ENCODE measurements at places on chromosomes 3 and 15. TPM values are rescaled to one million over a fixed set of nuclear protein-coding genes. Genes with fewer than 3 reads are reported as not detected.
A peak's percentile ranks its signal among the peaks of the same experiment; 100 is the strongest.

The CSTA gene
- 0.29 TPM for polyA plus RNA-seq

GRCh38 chr3:134059035-134059601 lies 29.4 kb upstream of the SLCO2A1 start:
- no peak for DNase-seq

DNA sequence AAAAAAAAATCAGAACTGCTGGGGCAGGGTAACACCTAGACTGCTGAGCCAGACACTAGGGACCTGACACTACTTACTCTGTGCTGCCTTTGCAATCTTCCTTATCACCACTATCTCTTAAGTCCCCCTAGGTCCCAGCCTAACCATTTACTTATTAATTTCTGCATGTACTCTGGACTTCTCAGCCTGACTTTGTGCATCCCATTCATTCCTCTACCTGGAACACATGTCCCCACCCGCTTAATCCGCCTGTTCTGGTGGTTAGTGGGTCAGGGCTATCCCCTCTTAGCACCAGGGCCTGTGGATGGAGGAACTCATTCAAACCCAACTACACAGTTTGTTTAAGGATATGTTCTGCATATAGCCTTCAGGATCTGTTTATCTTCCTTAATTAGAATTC lies 5.0 kb upstream of the CACNA1D start:
- no peak for DNase-seq

The ADAMTS9 gene
- not detected for polyA plus RNA-seq

DNA sequence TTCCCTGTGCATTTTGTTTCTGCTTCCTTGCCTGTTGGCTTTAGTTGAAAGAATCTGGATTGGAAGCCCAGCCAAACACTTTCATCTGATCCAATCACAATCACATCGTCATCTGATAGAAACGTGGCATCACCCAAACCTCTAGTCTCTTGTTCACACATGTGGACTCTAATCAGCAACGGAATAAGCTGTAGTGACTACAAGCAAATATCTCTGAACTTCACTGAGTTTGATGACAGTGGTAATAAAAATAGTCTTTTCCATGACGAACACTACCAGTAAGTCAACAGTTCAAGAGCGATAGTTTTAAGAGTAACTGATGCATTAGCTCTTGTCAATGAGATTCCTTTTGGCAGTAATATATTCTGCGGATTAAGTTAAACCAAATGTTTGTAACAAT lies 22.8 kb upstream of the MECOM start:
- DNase-seq, result no peak

GRCh38 chr15:43241100-43241499 lies 20.3 kb upstream of the EPB42 start:
- DNase-seq, result no peak

- DNase-seq, result no peak
These were observed at the start of gene RETNLB for GRCh38 chr3:108757404-108757982. Gene RETNLB, minus strand, starts transcription at chr3:108757410. Its CDS starts 225 bp downstream, at chr3:108757185.

DNA sequence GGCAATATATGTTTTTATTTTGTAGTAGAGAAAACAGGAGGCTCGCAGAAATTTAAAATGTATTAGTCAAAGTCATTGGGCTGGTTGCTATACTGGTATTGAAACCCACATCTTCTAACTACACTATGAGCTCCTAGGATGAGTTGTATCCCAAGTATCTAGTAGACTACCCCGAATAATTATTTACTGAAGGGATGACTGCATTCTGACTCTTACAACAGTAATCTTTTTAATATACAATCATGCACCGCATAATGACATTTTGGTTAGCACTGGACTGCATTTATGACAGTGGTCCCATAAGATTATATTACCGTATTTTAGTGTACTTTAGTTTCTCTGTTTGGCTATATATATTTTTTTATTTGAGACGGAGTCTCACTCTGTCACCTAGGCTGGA lies 15.3 kb downstream of the PIGB start:
- no peak for DNase-seq

DNA sequence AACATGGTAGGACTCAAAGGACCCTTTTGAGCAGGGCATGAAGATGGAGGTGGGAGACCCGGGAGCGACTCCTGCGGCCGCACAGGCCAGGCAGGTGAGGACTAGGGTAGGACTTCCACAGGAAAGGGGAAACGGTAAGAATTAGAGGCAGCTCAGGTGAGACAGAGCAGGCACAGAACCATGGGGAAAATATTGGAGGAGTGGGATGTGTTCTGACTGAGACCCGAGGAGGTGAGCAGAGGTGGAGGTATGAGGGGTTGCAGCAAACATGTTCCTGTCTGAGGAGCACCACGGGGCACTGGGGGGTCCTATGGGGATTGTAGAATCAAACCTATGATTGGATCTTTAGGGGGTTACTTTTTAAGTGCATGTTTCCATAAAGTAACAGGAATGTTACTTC lies 1.4 kb upstream of the ISG20 start:
- no peak for DNase-seq

The LDHAL6B gene
- not detected for polyA plus RNA-seq

The SLC51B gene
- polyA plus RNA-seq, result not detected

- no peak for DNase-seq
These were observed 4.3 kb downstream of the ZNF592 start for GRCh38 chr15:84752700-84753099.

GRCh38 chr3:103085465-103085864 lies 650.6 kb downstream of the ZPLD1 start:
- DNase-seq, result no peak

GRCh38 chr3:180093535-180093934 lies 56.8 kb upstream of the PEX5L start:
- no peak for DNase-seq

The GOLGA8A gene
- 2.0 TPM for polyA plus RNA-seq

DNA sequence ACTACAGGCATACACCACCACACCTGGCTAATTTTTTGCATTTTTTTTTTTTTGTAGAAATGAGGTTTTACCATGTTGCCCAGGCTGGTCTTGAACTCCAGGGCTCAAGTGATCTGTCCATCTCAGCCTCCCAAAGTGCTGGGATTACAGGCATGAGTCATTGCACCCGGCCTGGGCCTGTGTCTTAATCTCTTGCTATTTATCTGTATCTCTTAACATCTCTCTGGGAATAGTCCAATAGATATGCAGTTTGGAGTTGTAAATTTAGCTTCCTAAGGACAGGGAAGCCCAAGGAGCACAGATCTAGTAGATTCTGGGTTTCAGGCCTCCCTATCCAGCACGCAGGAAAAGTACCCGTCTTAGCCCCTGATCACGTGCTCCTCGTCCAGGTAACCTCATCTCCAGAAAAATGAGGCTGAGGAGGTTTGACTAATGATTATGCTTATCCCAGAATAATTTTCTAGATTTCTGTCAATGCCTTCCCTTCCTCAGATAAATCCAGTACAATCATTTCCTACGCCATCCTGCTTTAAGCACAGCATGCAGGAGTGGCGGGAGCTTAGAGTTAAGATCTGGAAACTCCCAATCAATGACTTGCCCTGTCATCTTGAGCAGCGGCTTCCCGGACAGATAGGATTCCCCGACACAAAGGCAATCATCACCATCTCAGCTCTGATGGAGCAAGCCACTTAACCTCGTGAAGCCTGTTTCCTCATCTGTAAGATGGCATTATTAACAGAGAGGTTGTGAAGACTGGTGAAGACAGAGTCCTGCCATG lies 12.3 kb upstream of the CTDSPL start:
- no peak for DNase-seq

- no peak for DNase-seq
These were observed 7.7 kb downstream of the CRABP1 start for GRCh38 chr15:78347586-78348543.

The CCR3 gene
- not detected for polyA plus RNA-seq

The SAMMSON gene
- not detected for polyA plus RNA-seq

- no peak for DNase-seq
These were observed 139.1 kb downstream of the FBLN2 start for GRCh38 chr3:13688034-13688433.

GRCh38 chr15:60091157-60091556 lies 87.0 kb downstream of the FOXB1 start:
- DNase-seq, result no peak

GRCh38 chr3:161020256-161020655 lies 84.9 kb downstream of the B3GALNT1 start:
- DNase-seq, result no peak

The ACOX2 gene
- polyA plus RNA-seq, result not detected

The KCNMB2 gene
- not detected for polyA plus RNA-seq

DNA sequence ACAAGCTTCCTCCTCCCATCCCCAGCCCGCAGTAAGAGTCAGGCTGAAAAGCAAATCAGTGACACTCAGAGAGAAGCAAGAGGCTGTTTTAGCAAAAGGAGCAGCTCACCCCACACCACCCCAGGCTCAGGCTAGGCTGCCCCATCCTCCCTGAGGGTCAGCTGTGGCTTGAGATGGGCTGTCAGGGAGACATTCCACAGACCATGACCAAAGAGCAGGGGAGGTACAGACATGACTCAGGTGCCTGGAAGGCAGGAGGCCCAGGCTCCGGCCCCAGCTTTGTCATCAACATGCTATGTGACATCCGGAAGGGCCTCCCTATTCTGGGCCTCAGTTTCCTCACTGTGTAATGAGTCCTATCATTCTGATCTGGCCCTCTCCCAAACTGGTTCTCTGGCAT lies 24.7 kb downstream of the HCN4 start:
- DNase-seq, result no peak

DNA sequence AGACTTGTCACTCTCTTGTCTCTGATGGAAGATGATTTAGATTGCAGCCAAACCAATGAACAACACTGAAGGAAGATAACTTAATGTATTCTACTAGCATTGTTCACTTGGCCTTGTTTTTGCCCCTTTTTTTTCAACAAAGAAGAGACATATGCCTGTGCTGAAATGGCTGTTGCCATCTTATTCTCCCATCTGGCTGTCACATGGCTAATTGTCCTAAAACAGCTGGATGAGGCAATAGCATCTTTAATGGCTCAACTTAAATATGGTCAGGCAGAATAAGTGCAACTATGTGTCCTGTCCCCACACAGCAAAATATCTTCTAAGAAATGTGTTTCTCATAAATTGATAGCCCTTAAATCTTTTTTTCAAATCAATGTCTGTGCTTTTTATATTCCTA lies 576.9 kb downstream of the TUSC7 start:
- DNase-seq, result no peak

The XCR1 gene
- not detected for polyA plus RNA-seq

DNA sequence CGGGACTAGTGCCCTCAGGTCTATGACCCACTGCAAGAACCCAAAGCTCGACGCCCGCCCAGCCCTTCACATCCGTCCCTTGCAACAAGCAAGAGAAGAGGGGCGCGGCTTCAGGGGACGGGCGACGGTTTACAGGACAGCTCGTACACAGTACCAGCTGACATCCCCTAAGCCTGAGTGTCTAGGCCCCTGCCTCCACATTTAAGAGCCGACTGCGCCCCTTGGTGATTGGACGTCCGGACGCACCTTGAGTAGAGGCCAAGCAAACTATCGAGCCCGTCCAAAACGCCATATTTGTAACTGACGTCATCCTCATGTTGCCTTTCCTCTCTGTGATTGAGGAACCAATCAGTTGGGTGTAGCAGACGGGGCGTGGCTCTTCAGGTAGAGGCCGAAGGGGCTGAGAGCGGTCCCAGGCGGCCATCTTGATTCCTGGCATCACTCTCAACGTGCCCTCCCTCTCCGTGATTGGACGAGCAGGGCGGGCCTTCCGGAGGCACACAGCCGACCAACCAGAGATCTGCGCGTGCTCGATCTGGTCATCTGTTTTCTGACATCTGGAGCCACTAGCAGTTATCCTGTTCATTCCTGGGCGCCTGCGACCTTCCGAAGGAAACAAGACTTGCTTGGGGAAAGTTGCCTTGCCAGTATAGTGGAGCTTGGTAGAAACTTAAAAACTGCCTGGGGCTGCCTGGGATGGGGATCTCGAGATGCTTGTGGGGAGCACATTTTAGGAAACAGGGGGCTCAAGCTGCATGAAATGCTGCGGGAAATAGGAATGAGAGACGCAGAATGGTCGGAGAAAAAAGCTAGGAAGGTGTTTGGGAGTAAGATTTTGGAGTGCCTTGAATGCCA lies 4.0 kb upstream of the RPL14 start:
- DNase-seq, result peak; percentile 95

DNA sequence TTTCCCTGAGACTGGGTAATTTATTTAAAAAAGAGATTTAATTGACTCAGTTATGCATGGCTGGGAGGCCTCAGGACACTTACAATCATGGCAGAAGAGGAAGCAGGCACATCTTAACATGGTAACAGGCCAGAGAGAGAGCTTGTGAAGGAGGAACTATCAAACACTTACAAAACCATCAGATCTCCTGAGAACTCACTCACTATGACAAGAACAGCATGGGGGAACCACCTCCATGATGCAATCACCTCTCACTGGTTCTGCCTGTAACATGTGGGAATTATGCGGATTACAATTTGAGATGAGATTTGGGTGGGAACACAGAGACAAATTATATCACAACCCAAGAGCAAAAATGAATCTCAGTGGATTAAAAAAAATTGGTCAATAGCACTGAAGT lies 416.0 kb upstream of the TMCO5A start:
- DNase-seq, result no peak

DNA sequence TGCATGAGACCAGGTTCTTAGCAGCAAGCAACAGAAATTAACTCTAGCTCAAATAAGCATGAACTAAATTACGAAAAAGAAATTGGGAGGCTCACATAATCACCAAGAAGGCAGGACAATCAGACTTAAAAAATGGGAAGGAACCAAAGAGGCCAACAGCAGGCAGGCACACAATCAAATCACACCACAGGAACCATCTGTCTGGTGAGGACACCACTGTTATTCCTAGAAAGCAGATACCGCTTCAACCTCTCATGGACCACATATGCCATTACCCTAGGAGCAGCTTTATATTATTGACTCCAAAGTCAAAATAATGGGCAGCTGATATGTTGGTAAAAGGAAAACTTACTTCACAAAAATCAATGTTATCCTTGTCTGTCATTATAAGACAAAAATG lies 51.6 kb downstream of the SUCLG2 start:
- no peak for DNase-seq

GRCh38 chr3:65960087-65960486 lies 78.6 kb downstream of the MAGI1 start:
- no peak for DNase-seq

DNA sequence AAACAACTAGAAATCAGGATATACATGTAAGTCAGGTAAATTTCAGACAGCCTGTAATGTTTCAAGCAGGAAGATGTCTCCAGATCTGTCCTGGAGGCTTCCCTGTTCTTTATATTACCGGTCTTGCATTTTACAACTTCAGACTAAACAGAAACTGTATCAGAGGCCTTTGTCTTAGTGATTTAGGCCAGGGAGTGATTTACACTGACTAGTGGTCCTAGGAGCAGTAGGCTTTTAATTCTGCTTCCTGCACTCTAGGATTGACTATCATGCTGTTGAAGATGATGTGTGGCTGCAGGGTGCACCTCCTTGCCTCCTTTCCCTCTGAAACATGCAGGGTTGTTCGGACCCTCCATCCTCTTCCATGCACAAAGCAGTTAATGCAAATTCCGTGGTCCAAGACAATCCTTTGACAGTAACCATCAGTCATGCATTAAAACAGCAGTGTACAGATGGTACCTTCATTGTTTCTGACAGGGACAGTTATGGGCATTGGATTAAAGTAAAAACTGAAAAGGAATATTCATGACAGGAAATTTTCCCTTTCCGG lies 27.6 kb downstream of the CHRNA7 start:
- no peak for DNase-seq

GRCh38 chr3:151925876-151926275 lies 52.4 kb downstream of the SUCNR1 start:
- no peak for DNase-seq

GRCh38 chr3:108200578-108200977 lies 21.6 kb downstream of the IFT57 start:
- no peak for DNase-seq

The SH3GL3 gene
- not detected for polyA plus RNA-seq

The MASP1 gene
- polyA plus RNA-seq, result not detected

The PTX3 gene
- polyA plus RNA-seq, result 0.21 TPM

The HIGD2B gene
- polyA plus RNA-seq, result not detected

The NDUFB5 gene
- polyA plus RNA-seq, result 94.5 TPM

The HCN4 gene
- not detected for polyA plus RNA-seq
